ENCODE measurements at places on chromosomes 3 and 15.
A peak's percentile ranks its signal among the peaks of the same experiment; 100 is the strongest.

DNA sequence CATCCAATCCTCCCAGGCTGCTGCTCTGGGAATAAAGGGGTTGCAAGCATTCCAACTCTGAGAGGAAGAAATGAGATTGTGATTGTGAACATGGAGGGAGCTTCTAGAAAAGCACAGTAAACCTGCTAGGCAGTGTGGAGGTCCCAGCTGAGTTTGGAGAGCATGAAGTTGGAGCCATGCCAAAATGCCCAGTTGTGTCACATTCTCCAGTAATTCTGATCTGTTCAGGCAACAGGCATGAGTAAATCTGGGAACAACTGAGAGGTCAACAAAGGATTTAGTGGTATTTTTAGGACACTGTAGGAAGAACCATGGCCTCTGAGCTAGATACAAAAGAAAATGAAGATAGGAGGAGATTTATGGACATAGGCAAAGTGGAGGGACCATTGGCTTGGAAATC lies 74.7 kb downstream of the CYP19A1 start:
- DNase-seq: no peak

- DNase-seq: peak; percentile 22
Observed at GRCh38 chr15:28106294-28107110, 7.4 kb upstream of the OCA2 start.

- no peak for DNase-seq
Observed at GRCh38 chr3:52093756-52094545, 37.6 kb upstream of the DUSP7 start.

GRCh38 chr3:38001456-38002081 lies 11.0 kb downstream of the VILL start:
- peak; percentile 34 for DNase-seq

GRCh38 chr3:45751537-45752242 lies 44.6 kb downstream of the SLC6A20 start:
- no peak for DNase-seq

DNA sequence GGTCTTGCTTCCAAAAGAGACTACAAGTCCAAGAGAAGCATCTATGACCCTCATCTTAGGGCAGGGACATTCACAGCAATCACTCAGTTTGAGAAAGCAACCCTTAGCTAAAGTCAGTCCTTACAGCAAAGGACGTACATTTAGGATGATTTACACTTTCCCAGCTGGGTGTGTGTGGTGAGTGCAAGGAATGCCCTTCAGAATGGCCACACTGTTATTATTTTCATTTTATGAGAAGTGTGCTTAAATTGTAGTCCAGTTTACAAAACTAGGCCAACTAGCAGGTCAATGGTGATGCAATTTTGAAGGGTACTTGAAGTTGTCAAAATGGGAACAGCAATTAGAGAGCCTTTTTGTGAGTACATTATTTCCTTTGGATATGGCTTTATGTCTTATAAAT lies 26.0 kb upstream of the CCK start:
- no peak for DNase-seq

- DNase-seq: no peak
Observed at GRCh38 chr3:183967693-183968092, 50.0 kb downstream of the ABCC5 start.

DNA sequence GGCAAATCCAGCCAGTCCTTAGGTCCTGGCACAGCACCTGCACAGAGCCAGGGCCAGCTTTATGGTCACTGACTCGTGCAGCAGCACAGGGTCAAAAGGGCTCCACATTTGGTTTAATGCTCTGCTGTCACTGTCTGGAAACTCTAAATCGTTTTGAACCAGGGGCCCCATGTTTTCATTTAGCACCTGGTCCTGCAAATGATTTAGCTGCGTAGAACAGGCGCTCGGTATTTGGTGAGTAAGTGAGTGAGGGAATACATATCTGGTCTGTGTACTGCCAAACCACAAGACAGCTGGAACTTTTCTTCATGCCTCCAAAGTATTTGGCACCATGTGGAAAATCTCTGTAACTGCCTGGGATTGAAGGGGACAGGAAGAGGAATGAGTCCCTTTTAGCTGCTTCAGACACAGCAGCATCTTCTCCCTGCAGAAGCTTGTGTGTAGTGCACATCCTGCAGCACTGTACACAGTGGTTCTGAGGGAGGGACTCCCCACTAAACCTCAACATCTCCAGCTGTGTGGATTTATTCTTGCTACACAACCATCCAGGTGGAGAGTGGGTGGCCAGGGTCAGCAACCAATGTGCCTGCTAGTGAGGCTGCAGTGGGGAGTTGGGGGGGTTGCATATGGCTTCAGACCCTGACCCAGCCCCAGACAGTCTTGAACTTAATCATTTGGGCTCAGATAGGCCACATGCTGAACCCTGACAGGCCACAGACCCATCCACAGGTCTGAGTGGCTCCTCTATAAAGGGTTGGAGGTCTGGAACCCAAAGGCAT lies 1.1 kb downstream of the SH2D7 start:
- no peak for DNase-seq

GRCh38 chr3:125395091-125395490 lies 20.0 kb upstream of the ZNF148 start:
- DNase-seq: no peak

- DNase-seq: no peak
Observed at GRCh38 chr3:13195374-13195773, 122.1 kb upstream of the IQSEC1 start.
